ENCODE measurements at places on chromosomes 1 and 21.

DNA sequence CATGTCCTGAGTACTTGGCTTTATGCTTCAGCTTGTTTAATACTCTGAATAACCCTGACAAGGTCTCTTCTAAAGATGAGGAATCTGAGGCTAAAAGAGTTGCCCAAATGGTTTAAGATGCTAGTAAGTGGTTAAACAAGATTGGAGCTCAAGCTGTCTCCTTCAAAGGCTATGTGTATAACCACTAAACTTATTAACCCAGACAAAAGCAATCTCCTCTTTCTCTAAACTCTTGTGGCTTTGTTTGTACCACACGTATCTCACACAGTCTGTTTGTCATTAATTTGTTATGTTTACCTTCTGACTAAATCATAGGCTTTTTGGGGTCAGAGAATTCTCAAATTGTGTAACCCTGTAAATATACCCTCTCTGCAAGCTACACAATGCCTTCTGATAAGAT, 89.9 kb downstream of the HMCN1 start:
- DNase-seq: no peak

GRCh38 chr1:109892561-109893368, 17.9 kb upstream of the CSF1 start:
- DNase-seq: no peak

DNA sequence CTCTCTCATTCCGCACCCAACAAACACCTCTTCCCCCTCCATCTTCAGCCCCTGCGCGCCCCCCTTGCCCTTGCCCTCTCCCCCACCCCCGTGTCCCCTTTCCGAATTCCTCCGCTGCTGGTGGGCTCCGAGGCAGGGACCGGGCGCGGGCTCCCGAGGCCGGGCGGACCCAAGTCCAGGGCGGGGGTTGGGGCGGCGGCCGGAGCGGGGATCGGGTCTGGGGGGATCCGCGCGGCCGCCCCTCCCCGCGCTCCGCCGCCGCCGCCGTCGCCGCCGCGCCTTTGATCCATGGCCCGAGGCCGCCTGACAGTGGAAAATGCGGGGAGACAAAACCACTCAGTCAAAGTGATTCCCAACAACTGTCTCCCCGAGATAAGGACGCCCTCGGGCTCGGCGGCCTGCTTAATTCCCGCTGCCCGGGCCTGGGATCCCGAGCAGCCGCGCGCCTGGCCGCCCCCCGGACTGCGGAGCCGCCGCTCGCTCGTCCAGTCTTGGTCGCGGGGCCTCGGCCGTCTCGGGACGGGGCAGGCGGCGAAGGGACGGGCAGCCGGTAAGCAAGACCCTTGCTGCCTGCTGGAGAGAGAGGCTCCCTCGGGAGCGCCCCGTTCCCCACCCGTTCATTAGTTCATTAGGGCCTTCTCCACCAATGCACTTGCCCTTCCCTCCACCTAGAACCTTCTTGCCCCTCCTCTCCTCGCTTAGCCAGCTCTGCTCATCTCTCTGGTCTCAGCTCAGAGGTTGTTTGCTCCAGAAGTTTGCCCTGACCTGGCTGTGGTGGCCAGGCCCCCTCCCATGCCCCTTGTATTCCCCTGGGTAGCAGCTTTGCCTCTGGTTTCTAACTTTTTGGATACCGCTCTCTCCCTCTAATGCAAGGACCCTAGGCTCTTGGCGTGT, 86.4 kb downstream of the PAX7 start:
- no peak for DNase-seq

DNA sequence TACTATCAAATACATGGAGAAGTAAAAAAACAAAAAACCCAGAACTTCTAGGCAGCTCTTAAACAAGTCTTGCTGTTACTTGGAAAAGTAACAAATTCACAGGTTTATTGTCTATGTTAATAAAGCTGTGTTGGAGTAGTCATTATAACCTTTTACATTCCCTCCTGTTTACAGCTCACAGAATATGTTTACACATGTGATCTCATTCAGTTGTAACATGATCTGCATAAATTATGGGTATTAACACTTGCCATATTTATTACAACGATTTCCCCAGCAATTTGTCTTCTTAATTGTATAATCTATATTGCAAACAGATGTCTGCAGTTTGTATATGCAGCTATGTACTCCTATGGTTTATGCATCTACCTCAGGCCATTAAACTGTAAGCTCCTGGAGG, 28.6 kb downstream of the ERG start:
- no peak for DNase-seq

DNA sequence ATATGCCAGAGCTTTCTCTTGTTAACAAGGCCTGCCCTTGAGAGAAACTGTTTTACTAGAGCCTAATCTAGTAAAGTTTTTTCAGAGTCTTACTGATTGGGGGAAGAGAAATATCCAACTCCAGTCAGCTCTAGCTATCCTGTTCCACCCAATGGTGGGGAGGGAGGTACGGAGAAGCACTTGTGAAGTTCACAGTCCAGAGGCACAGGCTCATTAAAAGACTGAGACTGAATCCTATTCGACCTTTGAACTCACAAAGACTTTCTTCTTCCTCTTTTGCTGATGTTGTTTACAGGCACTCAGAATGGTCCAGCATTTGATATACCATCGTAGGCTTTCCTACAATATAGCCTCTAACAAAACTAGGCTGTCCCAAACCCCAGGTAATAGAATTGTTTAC, 15.5 kb upstream of the SFT2D2 start:
- no peak for DNase-seq

- no peak for DNase-seq
Observed at GRCh38 chr1:232937741-232938375, 12.6 kb upstream of the NTPCR start.

DNA sequence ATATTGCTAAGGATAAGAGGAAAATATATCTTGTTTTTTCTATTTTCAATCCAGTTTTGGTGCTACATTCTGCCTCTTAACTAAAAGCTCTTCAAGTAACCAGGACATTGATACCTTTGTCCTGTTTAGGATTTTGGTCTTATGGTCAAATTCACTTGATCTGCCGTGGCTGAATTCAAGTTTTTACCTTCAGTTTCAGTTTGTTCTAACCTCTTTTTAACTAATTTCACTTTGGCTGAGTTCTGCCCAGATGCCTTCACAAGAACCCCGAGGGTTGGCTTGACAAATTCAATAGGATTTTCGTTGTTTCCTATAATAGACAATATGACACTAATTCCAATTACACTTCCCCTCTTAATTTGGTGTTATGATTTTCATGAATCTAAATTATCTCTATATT, 84.5 kb upstream of the C1orf21 start:
- no peak for DNase-seq

GRCh38 chr1:87647430-87648177, 318.9 kb downstream of the LMO4 start:
- peak; percentile 12 for DNase-seq

DNA sequence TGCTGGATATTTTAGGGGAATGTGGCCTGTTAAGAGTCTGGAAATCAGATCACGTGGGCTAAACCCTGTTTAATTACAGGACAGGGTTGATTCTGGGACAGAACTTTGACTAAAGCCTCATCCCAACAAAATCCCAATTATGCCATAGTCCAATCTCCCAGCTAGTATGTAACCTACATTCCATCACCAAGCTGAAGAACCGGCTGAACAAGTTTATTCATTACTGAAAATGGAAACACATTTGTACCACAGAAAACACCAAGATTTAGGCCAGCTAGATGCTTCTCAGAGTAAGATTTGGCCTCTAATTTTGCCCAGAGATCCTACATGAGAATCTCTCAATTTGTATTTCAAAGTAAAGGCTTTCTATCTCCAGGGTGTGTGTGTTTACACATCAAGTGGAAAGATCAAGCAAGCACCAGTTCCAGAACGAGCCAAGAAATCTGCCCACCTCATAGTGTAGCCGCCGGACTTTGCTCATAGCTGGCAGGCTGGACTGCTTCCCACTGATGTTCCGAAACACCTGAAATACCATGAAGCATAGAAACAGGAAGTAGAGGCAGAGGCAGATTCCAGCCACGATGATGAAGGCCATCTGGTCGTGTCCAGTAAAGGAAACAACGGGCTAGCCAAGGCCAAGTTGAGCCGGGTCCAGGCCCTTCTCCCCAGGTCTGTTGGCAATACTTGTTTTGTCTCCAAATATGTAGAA, 86.8 kb downstream of the WLS start:
- no peak for DNase-seq

DNA sequence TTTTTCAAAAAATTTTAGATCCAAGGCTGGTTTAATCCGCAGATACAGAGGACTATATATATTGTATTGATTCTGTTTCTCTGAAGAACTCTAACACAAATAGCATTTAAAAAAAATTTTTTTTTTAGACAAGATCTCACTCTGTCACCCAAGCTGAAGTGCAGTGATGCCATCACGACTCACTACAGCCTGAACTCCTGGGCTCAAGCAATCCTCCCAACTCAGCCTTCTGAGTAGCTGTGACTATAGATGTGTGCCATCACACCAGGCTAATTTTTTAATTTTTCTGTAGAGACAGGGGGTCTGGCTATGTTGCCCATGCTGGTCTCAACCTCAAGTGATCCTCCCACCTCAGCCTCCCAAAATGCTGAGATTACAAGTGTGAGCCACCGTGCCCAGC, 3.0 kb downstream of the ANKRD45 start:
- peak; percentile 9 for DNase-seq
